ENCODE measurements at places on chromosomes 1 and 21.

GRCh38 chr1:161285521-161285920, 24.2 kb downstream of the MPZ start:
- DNase-seq, result no peak

GRCh38 chr1:45002650-45003645, 8.2 kb downstream of the HECTD3 start:
- DNase-seq, result no peak

DNA sequence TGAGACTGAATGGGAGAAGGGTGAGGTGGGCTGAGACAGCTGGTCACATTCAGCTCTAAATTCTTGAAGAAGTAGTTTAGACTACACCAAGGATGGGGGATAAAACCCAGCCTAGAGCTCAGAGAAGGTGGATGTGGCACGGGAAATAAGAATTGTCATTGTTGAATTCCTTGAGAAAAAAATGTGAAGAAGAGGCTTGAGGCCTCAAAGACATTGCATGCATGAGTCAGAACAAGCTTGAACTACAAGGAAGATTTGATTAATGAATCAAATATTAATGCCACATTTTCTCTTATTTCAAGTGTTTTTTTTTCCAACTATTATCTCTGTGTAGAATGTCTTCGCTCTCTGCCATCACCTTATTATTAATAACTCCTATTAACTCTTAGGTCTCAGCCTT, 58.9 kb downstream of the MAP3K7CL start:
- no peak for DNase-seq

DNA sequence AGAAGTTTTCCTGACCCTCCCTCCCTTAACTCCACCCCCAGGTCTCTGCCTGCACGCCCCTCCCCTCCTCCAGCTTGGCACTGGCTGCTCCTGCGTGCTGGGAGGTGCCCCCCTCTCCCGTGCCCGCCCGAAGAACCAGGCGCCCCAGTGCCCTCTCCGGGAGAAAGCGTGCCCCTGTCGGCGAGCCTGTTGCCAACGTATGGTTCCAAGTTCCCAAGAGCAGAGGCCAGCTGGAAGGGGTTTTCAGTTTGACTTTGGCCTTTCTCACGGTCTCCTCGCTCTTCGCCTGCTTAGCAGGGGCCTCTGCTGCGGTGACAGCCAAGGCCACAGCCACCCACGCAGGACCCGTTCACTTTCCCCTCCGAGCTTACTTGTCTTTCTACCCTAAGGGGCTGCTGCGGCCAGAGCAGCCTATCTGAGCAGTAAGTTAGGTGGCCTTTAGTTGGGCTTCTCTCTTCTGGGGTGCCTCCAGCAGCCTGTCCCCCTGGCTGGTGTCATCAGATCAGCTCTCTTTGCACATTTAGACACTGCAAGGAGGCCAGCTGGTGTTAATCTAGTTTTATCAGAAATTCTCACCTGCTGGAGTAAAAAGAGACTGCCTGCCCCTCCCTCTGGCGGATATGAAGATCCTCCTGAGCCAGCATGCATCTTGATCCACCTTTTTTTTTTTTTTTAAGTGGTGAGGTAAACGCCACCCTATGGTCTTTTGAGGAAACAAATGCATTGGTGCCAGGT, 1.5 kb downstream of the STUM start:
- peak; percentile 51 for DNase-seq

DNA sequence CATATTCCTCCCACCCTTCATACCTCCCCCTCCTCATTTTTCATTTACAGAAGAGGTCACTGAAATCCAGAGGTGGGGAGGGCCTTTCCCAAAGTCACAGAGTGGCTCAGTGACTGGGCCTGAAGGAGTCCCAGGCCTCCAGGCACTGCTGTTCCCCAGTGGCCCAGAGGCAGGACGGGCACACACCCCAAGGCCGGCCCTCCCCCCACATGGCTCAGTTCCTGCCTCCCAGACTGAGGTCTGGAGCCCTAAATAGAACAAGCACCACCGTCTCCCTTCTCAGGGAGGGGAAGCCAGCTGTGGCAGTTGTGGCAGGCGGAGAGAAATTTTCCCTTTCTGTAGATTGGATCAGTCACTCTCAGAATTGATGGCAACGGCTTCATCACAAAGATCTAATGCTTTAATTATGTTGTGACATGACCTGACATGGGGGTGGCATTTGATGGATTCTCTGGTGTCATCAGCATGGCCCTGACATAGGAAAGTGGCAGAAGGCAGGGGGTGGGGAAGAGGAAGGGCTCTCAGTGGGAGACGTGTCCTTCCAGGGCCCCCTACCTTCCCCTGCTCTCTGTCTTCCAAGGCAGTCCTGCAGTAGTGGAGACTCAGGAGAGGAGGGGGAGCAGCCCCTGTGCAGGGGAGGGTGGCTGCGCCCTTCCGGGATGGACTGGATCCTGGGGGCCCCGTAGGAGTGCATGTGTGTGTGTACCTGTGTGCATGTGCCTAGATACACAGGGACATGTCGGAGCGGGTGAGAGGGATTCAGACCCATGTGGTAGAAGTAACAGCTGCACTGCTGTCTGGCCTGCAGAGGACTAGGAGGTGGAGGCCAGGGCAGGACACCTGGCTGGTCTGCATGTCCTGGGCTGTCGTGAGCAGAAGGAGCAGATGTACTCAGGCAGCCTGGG, 41.2 kb upstream of the FOXO6 start:
- no peak for DNase-seq

DNA sequence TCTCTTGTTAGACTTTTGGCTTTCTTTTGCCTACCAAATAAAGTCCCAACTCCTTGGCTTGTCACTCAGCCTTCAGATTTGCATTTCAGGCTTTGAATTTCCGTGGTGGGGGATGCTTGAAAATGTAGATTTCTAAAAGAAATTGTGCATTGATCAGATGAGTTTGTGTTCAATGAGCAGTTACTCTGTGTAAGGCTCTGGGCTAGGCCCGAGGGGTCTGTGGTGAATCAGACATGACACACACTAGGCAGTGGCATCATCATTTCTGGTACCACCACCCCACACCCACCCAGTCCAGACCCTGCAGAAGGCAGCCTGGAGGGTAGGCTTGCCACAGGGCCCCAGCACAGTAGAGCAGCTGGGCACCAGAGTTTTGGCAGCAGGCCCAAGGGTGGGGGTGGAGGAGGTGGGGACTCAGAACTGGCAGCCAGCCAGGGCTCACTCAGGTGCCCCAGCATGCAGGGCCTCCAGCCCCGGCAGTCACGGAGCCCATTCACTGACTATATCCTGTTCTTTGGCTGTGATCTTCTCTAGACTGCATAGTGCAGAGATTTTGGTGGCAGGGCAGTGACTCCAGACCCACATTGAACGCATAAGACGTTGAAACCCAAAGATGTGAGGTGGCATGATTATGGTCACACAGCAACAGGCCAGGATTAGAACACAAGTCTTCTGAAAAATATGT, 97.2 kb upstream of the ARTN start:
- DNase-seq, result no peak

- no peak for DNase-seq
Measured at GRCh38 chr1:18556364-18556763, 74.3 kb upstream of the PAX7 start.

- DNase-seq, result no peak
Measured at GRCh38 chr1:244297616-244298015, 154.1 kb downstream of the ADSS2 start.

DNA sequence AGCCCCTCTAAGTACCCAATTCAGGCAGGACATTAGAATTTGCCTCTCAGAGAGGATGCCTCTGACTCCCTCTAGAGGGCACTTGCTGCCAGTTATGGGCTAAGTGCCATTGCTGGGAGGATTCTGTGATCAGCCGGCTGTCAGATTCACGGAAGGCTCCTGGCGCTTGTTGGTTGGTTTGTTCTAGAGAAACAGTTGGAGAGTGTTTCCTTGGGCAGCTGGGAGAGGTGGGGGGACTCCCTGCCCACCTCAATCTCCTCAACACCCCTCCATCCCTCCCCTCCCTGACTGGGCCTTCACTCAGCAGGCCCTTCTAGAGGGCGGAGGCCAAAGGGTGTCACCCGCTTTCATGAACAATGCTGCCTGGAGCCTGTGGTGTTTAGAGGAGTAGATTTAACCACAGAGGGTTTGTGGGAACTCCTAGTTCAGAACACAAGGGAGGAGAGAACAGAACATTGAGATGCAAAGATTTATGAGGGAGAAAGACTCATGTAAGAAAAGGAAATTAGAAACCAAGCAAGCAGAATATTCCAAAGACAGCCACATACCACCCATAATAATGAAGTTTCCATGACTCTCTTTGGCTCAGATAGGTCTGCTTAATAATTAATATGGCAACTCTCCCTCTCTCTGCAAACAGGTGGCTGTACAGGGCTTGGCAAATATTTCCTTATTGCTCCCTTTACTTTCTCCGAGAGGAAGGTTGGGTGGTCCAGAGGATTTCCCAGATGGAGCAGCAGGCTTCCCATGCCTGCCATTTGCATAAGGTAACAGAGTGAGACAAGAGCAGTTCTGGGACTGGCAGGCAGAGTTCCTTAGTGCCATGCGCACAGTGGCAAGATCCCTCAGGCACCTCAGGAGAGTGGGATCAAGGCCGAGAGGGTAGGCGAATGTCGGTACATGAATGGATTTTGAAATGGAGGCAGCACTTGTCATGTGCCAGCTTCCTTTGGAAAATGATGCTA, 30.0 kb upstream of the ACP6 start:
- DNase-seq, result peak; percentile 65

DNA sequence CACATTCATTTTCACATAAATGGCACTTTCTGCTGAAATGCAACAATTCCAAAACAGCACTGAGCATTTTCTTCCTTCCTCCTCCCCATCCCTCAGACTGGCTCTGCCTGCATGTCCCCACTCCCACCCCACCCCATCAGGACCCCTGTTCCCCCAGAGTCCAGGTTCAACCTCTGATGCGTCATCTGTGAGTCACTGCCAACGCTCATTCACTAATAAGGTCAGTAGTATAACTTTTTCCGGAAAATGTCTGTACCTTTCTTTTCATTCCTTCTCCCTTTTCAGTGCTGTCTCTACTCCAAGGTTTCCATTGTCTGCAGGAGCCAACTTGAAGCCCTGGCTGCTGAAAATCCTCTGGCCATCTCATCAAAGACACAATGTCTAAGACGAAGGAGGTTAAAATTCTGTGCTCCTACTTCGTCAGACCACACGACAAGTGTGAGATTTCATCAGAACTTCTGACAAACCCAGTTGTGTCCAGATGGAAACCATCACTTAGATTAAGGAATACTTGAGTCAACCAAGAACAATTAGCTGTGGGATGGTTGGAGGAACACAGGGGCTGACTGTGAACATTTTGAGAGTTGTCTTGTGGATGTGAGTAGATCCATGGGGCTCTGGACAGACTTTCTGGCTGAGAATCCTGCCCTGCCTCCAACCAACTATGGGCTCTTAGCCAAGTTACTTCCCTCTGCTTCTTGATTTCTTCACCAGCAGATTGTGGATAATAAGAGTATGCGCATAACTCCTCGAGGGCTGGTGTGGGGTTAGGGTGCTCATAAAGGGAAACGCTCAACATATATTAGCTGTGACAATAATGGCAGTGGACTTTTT, 35.6 kb upstream of the UTS2 start:
- no peak for DNase-seq

Measured in hippocampal formation (tissue), 2 donors.